ENCODE measurements at places on chromosomes 13 and 19. TPM values are rescaled to one million over a fixed set of nuclear protein-coding genes. Genes with fewer than 3 reads are reported as not detected.

CKM gene
- total RNA-seq = not detected

LPAR6 gene
- 88.1 TPM for total RNA-seq

PTPRS gene
- 73.3 TPM for total RNA-seq

PCSK4 gene
- total RNA-seq = 0.35 TPM

CFAP97D2 gene
- total RNA-seq = not detected

SLC15A1 gene
- 1.7 TPM for total RNA-seq

TIMM13 gene
- 46.2 TPM for total RNA-seq

ADAMTS10 gene
- 3.7 TPM for total RNA-seq

CFD gene
- 54.1 TPM for total RNA-seq

ZNF304 gene
- total RNA-seq = 3.3 TPM

EDNRB gene
- 7.4 TPM for total RNA-seq

OLFM2 gene
- 8.6 TPM for total RNA-seq

ITGBL1 gene
- 4.1 TPM for total RNA-seq

NLRP4 gene
- 0.30 TPM for total RNA-seq

ZNF135 gene
- 3.8 TPM for total RNA-seq

RFX1 gene
- 7.5 TPM for total RNA-seq

KANK3 gene
- total RNA-seq = 2.9 TPM

PTPRH gene
- total RNA-seq = 1.3 TPM

Data from esophagus squamous epithelium (tissue), 5 donors.